ENCODE measurements at places on chromosomes 1 and 21. TPM values are rescaled to one million over a fixed set of nuclear protein-coding genes. Genes with fewer than 3 reads are reported as not detected.

The S100A7 gene
- not detected for total RNA-seq

The ANKRD35 gene
- 0.17 TPM for total RNA-seq

The SOAT1 gene
- total RNA-seq = 40.7 TPM

The CTH gene
- total RNA-seq = 4.6 TPM

The TACSTD2 gene
- total RNA-seq = not detected

DNA sequence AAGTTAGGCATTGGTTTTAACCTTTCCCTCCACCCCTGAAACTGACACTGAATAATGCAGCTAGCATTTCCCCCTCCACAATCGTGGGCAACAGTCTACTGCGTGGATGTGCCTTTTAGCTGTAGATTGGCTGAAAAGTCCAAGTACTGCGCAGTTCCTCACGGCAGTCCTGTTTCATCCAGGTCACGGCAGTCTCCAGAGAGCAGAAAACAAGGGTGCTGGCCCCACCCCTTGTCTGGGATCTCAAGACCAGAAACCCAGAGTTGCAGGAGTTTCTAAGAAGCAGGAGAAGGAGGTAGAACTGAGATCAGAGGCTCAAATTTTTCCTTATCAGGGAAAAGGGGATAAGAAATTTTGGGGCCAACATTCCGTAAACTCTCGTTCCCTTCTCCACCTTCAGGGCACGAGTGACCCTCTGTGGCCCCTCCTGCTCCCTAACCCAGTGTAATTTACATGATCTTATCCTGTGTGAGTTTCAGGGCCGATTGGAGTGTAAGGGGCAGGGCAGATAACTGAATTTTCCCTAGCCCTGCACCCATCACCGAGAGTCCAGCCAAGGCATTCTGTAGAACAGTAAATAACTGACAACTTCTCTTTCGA lies 25.9 kb upstream of the PLA2G2C start:
- DNase-seq = no peak

- no peak for DNase-seq
These were observed 14.0 kb downstream of the DCST2 start for GRCh38 chr1:155019377-155020245.

- no peak for DNase-seq
These were observed 237.1 kb downstream of the TRABD2B start for GRCh38 chr1:47759936-47760629.

- DNase-seq = no peak
These were observed 547.4 kb downstream of the PTPRU start for GRCh38 chr1:29783508-29784275.

GRCh38 chr1:14976256-14976655 lies 177.3 kb upstream of the TMEM51 start:
- DNase-seq = no peak

DNA sequence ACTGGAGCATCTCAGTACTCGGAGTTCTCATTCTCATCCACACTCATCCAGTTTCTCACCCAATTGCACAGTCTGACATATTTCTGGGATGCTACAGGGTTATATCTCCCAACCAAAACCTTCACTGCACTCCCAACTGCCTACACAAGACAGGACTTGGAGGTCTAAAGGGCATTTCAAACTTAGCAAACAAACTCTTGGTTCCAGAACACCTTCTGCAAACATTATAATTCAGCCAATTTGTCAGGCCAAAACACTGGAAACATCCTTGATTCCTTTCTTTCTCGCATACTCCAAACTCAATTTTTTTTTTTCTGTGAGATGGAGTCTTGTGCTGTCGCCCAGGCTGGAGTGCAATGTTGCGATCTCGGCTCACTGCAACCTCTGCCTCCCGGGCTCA lies 7.9 kb downstream of the SLAMF1 start:
- no peak for DNase-seq

- no peak for DNase-seq
These were observed 19.8 kb upstream of the BOLA1 start for GRCh38 chr1:149879556-149879955.

DNA sequence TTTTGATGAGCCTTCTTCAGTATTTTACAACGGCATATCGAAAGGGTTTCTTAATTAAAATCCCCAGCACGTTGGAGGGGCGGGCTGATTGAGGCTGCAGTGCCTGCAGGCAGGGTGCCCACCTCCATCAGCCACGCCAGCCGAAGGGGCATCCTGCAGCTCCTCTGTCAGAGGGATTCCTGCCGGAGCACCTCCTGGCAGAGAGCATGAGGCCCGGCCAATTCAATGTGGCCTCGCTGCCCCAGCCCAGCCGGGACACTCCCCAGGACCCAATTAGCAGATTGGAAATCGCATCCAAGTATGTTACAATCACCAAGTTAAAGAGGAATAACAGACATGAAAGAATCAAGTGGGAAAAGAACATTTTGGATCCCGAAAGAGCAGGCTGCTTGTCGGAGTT lies 216.6 kb downstream of the ST6GALNAC3 start:
- no peak for DNase-seq

DNA sequence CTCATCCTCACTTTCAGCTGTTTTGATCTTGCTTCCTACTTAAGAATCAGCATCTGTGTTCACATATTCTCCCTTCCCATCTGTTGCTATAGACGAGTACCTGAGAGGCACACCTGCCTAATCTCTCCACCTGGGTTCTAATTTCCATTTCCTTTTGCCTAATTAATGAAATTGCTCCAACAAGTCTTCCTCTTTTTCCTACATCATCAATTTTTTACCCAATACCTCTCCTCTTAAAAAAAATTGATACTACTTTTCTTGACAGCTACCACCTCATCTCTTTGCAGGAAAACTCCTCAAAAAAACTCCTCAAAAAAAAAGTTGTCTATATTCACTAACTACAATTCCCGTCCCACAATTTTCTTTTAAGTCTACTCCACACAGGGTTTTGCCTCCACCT lies 71.8 kb downstream of the NME7 start:
- DNase-seq = no peak

DNA sequence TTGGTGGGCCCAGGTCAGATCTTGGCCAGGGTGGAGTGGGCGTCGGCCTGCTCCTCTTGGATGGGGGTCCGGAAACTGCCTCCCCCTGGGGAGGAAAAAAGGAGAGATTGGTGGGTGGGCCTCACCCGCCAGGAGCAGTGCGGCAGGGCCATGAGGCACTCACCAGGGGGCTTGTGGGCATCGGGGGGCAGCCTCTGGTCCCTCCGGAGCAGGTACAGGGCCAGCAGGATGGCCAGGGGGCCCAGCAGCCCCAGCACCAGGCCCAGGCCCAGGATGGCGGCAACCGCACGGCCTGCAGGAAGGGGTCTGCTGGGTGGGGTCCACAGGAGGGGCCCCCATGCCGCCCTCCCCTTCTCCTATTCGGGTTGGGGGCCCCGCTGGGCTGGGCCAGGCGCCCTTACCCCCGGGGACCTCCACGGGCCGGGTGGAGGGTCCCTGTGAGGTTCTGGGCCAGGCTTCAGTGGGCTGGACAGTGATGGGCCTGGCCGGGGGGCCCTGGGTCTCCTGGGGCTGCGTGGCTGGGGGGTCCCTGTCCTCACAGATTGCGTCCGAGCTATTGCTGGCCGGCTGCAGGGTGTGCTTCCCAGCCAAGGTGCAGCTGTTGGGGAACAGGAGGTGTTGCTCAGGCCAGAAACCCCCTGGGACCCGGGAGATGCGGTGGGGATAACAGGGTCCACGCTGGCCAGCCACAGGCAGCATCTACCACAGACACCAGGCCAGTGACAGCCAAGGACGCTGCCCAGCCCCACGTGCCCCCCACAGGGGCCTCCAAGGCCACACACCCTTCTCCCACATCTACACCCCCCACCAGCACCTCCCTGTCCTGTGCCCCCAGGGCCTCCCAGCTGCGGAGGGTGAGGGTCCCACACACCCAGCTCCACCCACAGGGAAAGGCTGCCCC lies 2.2 kb downstream of the TNFRSF4 start:
- DNase-seq = peak; percentile 2

GRCh38 chr1:51442198-51442597 lies 76.9 kb downstream of the EPS15 start:
- no peak for DNase-seq
